ENCODE measurements at places on chromosomes 11 and 22.

- DNase-seq, result no peak
These were observed 22.2 kb downstream of the TSKU start for GRCh38 chr11:76805206-76805913.

GRCh38 chr11:15923183-15923582 lies 433.2 kb downstream of the SOX6 start:
- no peak for DNase-seq

- peak; percentile 80 for DNase-seq
These were observed 43.0 kb upstream of the USP47 start for GRCh38 chr11:11798586-11799438.

DNA sequence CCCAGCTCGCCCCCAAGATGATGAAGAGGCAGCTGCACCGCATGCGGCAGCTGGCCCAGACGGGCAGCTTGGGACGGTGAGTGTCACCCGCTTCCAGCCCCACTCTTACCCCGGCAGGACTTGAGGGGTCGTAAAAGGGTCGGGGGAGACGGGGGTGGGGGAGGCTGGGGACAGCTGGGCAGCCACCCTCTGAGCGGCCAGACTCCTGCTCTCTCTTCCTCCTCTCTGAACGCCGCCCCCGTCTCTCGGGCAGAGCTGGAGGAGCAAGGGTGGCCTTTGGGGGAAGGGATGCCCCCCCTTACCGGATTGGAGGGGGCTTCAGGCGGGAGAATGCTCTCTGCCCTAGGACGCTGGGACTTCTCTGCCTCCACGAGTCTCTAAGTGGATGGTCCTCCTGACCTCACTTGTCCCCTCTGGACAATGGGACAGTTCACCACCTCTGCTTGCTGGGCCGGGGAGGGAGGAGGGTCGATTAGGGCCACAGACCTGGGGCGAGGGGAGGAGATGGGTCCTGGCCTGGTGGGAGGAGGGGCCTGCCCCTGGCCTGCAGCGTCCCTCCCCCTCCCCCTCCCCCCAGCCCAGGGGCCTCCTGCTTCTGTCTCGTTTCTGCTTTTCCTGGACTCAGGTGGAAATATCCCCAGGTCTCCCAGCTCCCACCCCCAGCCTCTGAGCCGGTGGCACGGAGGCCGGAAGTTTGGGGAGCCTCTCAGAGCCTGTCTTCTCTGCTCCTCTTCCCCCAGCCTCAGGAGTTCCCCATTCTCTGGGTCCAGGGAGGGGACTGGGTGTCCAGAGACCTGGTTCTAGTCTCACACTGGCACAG lies 512 bp downstream of the SH3BP1 start:
- no peak for DNase-seq

GRCh38 chr22:33803371-33804282 lies 116.6 kb downstream of the LARGE1 start:
- no peak for DNase-seq

DNA sequence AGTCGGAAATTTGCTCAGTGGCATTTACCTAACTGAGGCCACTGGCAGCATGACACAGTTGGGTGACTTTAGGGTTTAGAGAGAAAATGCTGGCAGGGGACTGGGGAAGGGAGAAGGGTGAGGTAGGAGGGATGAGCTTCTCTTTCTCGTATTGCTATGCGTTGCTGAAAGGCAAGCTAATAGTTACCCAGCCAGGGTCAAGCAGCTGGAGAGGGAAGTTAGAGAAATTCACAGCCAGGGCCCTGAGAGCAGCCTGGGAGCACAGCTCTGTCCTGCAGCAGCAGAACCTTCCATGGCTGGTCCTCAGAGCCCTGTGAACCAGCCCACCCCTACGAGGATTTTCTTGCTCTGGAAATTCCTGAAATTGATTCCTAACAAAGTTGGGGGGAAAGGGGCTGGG lies 679.6 kb downstream of the NTM start:
- DNase-seq, result no peak

GRCh38 chr22:26172389-26172990 lies 3.2 kb downstream of the SEZ6L start:
- DNase-seq, result no peak

DNA sequence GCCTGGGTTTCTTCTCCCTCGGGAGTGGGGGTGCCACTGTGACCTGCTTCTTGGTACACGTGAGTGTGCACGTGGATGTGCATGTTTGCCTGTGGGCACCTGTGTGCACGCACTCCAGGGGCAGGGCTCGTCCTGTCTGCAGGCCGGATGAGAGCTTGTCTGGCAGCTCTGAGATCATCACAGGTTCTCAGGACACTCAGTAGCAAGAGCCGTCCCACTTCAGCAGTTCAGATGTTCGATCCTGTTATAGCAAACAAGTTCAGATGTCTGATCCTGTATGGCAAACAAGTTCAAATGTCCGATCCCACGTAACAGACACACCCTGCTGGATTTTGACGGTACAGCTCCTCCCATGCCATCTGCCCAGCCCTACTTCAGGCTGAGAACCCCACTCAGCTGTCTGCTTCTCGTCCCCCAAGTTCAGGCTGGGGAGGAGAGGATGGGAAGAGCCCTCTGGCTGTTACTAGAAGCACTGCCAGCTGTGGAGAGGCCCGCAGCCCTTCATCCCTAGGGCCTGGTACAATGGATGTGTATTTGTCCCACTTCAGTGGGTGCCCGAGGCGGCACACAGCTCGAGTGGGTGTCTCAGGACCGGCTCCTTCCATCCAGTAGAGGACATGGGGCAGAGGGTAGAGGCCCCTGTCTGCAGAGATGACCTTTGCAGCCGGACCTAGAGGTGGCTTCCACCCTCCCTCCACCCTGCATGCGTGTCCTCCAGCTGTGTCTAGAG lies 1126.9 kb downstream of the BRD1 start:
- DNase-seq, result no peak

DNA sequence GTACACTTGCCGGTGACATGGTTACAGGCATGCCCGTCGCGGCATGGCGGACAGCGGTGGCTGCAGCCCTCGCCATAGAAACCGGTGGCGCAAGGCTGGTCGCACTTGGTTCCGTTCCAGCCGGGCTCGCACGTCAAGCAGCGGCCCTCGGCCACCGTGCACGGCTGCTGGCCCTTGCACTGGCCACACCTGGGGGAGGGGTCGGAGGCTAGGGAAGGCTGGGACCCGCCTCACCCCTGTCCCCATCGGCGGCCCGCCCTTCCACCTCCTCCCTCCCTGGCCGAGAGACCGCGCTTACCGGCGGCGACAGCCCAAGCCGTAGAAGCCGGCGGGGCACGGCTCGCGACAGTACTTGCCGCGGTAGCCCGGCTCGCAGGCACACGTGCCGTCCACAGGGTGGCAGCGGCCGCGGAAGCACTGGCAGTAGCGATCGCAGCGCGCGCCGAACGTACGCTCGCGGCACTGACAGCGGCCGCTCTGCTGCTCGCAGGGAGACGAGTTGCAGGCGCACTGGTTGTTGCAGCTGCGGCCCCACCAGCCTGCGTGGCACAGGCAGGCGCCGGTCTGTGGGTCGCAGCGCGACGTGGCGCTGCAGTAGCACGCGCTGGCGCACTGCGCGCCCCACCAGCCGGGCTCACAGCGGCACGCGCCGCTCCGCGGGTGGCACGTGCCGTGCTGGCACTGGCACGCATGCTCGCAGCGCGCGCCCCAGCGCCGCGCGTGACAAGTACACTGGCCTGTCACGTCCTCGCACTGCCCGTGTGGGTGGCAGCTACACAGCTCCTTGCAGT lies 6.7 kb downstream of the SCARF2 start:
- DNase-seq, result peak; percentile 58

GRCh38 chr11:28366549-28367346 lies 258.6 kb downstream of the METTL15 start:
- DNase-seq, result no peak

GRCh38 chr22:38276166-38276565 lies 3.4 kb upstream of the TMEM184B start:
- no peak for DNase-seq

DNA sequence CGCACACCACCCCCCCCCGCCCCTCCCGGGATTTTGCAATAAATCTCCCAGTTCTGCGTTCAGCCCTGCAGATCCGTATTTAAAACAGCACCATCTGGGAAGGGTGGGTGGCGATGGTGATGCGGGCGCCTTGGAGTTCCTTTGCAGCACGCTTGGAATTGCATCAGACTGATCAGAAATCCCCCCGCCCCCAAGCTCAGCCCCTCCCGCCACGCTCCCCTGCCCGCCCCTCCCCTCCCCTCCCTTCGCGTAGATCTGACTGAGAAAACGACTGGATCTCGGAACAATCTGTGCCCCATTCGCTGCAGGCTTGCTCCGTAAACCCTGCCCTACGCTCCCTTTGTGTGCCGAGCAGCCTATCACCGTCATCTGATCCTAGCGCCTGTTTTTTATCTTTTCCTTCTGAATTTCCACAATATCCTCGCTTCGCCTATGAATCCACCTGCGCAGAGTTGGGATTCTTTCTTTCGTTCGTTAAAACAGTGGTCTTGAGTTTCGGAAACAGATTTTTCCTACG lies 18.1 kb upstream of the BDNF start:
- DNase-seq, result no peak

All from activated naive CD4-positive, alpha-beta T cell treated with anti-CD3 and anti-CD28 coated beads, Interleukin-2, amount 50 U/mL, for 72 hours (primary cell).